ENCODE measurements at places on chromosomes 16 and 17.

DNA sequence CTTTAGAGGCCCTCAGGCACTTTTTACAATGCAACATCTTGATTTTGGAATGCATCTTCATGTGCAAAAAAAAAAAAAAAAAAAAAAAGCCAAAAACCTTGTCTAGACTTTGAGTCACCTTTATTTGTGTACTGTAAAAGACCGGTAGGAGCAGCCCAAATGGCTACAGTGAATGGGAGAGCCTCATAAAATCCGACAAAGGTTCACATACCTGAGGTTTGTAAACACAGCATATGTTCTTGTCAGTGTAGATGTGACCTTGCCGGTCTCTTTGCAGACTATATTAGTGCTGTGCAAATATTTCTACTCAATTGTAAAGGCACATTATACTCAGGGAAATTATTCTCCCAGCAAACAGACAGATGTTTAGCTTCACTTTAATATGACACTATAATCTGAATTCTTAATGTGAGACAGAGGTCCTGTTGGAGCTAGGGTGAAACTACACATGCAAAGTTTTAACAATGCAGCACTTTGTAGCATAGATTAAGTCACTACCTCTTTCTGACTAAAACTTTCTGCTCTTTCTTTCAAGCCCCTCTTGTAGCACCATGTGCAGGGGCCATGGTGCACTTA is 211.3 kb downstream of the CA10 start:
- no peak for DNase-seq

DNA sequence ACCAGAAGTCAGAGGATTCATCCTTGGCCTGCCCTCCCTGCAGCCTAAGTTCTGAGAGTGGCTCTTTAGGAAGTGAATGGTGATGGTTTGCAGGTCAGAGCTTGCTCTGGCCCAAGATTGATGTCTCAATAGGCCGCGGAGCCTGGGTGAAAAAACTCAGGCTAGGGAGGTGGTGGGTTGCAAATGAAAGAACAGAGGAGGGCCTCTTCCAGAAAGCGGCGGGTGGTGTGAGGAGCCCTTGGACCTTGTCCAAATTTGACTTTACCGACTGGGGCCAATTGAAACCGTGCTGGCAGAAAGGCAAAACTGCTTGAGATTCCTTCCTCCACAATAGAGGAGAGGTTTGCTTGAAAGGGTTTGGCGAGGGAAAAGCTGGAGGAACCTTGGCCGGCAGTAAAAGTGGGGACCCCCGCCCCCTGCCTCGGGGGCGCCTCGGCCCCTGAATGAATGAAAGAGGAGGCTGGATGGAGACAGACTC is 331.3 kb downstream of the SEC14L1 start:
- DNase-seq = no peak

DNA sequence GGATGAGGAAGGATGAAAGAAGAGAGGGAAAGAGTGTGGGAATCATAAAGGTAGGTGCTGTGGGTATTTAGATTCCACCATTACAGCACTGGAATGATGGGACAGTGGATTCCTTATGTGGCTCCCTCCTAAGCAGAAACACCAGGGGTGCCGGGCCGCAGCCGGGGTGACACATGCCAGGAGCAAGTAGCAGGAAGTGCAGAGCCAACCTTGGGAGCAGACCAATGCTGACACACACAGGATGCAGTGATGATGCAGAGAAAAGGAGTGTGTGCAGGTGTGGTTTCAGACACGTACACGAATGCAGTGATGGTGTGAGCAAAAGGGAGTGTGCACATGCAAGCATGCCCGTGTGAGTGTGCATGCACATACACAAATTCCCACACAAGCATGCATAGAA is 338.0 kb downstream of the SLC39A11 start:
- DNase-seq = no peak

DNA sequence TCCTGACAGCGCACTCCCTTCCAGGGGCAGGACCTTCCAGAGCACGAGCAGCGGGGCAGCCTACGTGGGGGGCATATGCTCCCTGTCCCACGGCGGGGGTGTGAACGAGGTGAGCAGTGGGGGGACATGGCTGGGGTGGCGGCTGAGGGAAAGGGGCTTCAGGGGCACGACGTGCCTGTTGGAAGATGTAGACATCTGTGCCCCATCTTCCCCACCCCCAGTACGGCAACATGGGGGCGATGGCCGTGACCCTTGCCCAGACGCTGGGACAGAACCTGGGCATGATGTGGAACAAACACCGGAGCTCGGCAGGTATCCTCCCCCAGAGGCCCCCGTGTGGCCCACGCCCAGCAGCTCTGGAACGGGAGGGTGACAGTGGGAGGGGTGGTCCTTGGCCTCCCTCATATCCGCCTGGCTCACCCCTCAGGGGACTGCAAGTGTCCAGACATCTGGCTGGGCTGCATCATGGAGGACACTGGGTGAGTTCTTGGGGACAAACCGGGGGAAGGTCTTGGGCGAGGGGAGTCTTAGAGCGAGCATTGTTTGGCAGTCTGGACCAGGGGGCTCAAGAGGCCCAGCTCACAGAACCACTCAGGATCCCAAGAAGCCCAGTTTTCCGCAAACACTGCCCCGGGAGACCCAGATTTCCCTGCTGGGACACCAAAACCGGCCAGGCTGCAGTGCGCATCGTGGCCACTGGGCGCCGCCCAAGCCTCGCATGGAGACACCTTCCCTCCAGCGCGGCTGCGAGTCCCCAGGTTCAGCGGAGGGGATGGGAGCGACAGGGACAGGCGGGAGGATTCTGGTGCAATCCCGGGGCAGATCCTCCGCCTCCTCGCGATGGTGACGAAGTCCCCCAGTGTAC is 15.7 kb downstream of the ADAM11 start:
- peak; percentile 42 for DNase-seq

GRCh38 chr16:28602529-28602928 is 5.7 kb upstream of the SULT1A2 start:
- peak; percentile 2 for DNase-seq

GRCh38 chr16:71894229-71894920 is 956 bp upstream of the IST1 start:
- DNase-seq = peak; percentile 18

DNA sequence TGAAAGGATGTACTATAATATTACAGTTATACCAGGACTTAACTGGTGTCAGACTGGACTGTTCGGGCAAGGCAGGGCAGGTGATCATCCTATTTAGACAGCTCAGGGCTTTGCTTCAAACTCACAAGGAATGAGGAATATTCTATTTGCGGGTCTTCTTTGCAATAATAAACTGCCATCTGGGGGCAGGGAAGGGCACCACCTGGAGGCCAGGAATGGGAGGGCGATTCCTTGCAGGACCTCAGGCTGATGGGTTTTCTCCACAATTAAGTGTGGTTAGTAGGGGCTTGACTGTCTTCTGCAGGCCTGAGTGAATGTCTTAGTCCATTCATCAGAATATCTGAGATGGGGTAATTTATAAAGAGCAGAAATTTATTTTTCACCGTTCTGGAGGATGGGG is 424.1 kb downstream of the CA10 start:
- no peak for DNase-seq

- no peak for DNase-seq
Measured at GRCh38 chr16:19236561-19237209, 48.8 kb upstream of the CLEC19A start.

GRCh38 chr16:3115561-3115960 is 3.2 kb downstream of the ZNF205 start:
- DNase-seq = no peak

DNA sequence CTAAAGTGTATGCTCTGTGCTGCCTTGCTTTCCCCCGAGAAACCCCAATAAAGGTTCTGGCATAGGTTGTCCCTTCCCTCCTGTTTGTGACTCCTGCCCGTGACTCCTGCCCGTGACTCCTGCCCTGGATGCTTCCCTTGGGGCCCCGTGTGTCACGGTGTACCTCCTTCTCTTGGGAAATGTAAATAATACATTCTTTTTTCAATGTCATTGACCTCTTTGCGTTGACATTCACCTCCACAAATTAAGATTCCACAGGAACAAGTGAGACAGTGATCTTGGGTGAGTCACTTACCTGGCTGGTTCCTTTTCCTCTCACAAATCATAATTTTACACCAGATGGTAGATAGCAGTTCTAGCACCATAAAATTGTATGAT is 632 bp downstream of the CCL15 start:
- no peak for DNase-seq

DNA sequence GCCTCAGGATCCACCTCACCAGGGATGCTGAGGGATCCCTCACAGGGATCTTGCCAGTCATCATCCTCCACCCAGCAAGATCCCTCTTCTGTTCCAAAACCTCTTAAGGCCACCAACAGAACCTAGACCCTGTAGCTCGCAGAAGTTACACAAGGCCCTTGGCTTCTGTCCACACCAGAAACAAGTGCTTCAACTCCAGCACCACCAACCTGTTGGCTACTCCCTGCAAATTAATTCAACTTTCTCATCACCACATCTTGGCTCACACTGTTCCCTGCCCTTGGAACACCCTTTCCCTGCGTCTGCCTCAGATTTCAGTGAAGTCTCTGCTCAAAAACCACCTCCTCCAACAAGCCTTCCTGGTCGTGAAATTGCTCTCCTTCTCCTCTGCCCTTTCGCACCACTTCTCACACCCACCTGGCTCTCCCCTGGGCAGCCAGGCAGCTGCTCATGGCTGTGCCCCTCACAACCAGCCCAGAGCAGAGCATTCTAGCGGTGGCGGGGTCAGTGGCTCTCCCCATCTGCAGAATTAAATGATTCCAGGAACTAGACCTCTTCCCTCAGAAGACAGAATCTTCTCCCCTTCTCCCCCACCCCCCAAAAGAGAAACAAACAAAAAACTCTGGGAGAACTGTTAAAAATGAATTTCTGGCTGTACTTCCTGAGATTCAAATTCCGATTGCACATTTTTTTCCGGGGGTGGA is 1.8 kb downstream of the PLLP start:
- DNase-seq = no peak

DNA sequence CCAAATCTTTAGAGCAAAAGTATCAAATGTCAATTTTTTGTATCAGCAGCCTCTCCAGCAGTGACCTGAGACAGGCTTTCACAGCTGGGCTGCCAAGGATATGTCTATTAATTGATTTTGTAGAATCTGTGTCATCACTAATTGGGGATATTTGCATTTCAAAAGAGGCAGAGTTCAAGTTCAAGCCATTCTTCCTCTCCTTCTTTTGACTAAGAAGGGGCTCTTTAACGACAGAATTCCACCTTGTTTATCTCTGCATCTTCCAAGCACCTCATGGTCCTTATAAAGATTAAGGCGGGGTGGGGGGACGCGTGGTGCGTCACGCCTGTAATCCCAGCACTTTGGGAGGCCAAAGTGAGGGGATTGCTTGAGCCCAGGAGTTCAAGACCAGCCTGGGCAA is 15.2 kb upstream of the BHLHA9 start:
- no peak for DNase-seq

GRCh38 chr17:81578038-81578441 is 25.9 kb upstream of the FAAP100 start:
- DNase-seq = peak; percentile 27

- no peak for DNase-seq
Measured at GRCh38 chr16:89422527-89422904, 67.8 kb downstream of the ANKRD11 start.

DNA sequence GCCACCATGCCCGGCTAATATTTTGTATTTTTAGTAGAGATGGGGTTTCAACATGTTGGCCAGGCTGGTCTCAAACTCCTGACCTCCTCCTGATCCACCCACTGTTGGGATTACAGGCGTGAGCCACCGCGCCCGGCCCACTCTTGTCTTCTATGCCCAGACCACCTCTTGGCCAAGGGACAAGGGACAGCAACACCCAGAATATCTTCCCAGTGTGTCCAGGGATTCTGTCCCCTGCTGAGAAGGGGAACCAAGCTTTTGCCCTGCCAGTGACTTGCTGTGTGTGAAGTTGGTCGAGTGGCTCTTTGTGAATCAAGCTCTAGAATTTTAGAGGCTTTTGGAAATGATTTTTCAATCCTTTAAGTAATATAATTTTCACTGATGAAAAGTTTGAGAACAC is 1.7 kb upstream of the MPO start:
- no peak for DNase-seq

DNA sequence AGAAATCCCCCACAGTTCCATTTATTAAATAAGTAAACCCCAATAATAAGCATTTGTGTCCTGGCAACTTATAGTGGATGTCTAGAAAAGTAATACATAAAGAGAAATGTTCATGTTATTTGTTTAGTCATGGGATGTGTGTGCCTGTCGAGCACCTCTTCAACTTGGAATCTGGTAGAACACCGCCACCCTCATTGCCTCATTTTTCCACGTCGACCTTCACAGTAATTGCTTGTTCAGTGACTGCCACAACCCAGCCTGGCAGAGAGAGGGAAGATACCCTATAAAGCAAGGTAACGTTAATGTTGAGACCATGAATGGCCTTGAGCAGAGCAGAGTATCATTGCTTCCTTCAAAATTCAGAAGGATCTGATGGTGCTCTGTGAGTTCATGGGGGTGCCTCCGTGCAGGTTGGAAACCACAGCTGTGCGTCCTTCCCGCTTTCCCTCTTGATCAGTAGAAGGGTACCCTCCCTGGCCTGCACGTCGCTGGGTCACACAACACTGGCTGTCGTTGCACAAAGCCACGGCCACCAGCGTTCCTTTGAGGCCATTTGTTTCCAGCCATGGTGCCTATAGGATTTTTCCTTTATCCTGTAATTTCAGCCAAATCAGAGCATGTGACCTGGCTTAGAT is 3.7 kb upstream of the DNASE1 start:
- no peak for DNase-seq

DNA sequence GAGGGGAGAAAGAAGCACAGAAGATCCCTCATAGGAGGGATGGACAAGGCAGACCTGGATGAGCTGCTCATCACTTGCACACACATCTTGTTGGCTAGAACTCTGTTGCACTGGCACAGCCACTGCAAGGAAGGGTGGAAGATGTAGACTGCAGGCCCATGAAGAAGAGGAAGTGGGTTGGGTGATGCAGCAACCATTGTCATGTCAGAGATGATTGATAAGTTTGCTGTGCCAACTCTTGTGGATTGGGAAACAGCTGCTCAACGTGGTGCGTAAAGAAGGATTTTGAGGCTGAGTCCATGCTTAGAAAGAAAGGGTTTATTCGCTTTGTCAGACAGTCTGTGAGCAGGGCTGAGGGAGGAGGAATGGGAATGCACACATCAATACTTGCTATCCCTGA is 161.4 kb upstream of the MPHOSPH6 start:
- no peak for DNase-seq

DNA sequence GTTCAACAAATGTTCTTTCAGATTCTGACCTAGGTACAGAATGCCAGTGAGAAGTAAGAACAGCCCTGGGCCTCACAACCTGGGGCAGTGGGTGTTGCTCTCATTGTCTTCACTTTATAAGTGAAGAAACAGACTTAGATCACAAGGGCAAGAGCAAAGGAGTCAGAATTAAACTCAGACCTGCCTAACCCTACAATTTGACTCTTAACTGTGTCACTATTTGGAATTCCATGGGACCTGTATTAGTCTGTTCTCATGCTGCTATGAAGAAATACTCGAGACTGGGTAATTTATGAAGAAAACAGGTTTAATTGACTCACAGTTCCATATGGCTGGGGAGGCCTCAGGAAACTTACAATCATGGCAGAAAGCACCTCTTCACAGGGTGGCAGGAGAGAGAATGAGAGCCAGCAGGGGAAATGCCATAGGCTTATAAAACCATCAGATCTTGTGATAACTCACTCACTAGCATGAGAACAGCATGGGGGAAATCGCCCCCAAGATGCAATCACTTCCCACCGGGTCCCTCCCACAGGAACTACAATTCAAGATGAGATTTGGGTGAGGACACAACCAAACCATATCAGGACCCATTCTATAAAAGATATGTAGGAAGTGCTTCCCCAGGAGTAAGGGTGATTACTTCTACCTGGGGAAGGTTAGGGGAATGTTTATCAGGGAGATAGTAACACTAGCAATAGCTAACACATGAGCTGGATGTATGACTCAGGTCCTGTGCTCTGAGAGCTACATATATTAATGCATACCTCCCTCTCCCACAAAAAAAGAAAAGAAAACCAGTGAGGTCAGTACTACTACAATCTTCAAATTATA is 270.1 kb downstream of the SOX9 start:
- peak; percentile 36 for DNase-seq

GRCh38 chr16:30570636-30571444 is 674 bp downstream of the ZNF688 start:
- DNase-seq = no peak

Data from kidney glomerular epithelial cell (primary cell).